Left colon (tissue), 2 donors: ENCODE measurements at places on chromosomes 2 and 18.

DNA sequence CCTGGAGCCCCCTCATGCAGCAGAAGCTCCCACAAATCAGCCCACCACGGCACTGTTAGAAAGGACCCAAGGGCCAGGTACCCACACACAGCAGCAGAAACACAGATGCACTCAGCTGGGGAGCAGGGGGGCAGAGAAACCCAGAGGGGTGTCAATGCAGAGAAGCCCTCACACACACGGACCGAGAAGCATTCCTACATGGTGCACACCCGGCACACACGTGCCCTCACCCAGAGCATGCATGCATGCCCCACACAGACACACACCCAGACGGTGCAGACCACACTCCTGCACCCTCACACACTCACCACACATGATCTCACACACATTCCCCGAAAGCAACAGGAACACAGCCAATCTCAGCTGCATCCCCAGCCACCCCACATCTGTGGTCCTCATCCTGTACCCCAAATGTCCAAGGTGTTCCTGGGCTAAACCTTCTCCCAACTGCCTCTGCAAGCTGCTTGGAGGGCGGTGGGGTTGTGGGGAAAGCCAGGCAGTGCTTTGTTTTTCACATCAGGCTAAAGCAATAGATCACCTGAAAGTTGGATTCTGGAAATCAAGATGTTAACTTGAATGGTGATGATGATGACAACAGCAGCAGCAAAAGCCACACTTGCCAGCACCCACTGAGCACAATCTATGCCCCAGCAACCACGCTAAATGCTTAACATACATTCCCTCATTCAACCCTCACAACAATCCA lies 102.3 kb downstream of the ZFP36L2 start:
- DNase-seq, result no peak

- no peak for DNase-seq
These were observed 343.5 kb upstream of the FANCL start for GRCh38 chr2:58584606-58585118.

GRCh38 chr2:229417176-229417575 lies 146.1 kb upstream of the PID1 start:
- DNase-seq, result no peak

DNA sequence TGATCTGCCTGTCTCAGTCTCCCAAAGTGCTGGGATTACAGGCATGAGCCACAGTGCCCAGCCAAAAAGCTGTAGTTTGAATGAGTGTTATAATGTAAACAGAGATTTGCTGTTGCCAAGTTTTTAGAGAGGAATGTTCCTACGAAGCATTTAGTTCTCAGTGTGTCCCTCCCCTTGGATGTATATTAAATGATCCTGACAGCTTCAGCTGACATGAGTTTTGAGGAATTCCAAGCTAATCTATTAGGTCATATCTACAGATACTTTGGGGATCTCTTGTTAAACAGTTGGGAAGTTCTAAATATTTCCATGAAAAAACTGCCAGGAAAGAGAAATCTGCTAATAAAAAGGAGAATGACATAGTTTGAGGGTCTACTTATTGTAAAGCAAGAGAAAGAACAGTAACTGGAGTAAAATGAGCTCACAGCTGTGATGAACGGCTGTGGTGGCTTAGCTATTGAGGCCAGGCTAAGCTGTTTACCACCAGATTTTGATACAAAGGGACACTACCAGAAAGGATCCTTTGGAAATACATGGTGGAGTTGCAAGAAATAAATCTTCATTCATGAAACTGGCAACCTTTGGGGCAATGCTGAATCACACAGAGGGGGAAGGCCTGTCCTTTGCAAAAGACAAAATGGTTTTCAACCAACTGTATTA lies 2.6 kb upstream of the STON1 start:
- DNase-seq, result no peak

- DNase-seq, result no peak
These were observed 26.8 kb downstream of the BARD1 start for GRCh38 chr2:214782671-214783070.
